H4 (cell line): ENCODE measurements at places on chromosomes 11 and 22. TPM values are rescaled to one million over a fixed set of nuclear protein-coding genes. Genes with fewer than 3 reads are reported as not detected.

The OR10G7 gene
- not detected in 2 replicates for total RNA-seq

The SESN3 gene
- total RNA-seq, result 6.2 and 10.6 TPM in 2 replicates

The OR52I1 gene
- not detected in 2 replicates for total RNA-seq

The SLC37A2 gene
- 0.80 and 0.95 TPM in 2 replicates for total RNA-seq

The CNGA4 gene
- not detected in 2 replicates for total RNA-seq

The GPR83 gene
- 0.06 TPM in 1 of 2 replicates, not detected in the other for total RNA-seq

The MRGPRE gene
- not detected in 2 replicates for total RNA-seq
